SW480 (cell line): ENCODE measurements at places on chromosomes 3 and 15.

- DNase-seq: no peak
Measured at GRCh38 chr3:140176526-140176925, 241.5 kb downstream of the CLSTN2 start.

- no peak for DNase-seq
Measured at GRCh38 chr3:132395126-132395525, 22.2 kb upstream of the DNAJC13 start.

DNA sequence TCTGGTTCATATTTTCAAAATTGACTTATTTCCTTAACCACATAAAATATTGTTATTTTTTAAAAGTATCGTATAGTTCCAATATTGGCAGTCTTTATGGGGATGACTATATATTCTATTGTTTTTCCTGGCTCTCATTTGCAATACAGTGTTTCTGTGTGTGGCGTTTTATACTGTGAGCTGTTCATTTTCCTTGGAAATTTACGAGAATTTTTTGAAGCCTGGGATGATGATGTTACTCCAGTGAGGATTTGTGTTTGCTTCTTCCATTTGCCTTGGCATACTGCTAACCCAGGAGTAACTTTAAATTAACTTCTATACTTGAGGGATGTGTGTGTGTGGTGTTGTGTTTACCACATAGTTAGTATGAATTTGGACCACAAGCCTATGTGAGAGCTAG, 95.2 kb downstream of the NR1D2 start:
- no peak for DNase-seq

GRCh38 chr3:30319713-30320112, 286.7 kb upstream of the TGFBR2 start:
- DNase-seq: peak; percentile 55

DNA sequence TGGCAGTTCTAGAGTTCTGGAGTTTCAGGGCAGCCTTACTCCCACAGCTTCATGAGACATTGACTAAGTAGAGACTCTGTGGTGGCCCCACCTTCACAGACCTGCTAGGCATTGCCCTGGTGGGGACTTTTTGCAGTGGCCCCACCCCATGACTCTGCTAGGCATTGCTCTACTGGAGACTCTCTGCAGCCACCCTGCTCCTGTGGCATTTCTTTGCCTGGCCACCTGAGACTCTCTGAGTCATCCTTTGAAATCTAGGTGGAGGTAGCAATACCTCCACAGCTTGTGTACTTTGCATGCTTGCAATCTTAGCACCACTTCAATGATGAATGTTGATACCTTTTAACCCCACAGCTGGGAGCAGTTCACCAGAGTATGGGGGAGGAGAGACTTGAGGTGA, 40.6 kb upstream of the DHX36 start:
- no peak for DNase-seq

- peak; percentile 37 for DNase-seq
Measured at GRCh38 chr3:124246949-124247348, 255.0 kb upstream of the ROPN1 start.

- peak; percentile 21 for DNase-seq
Measured at GRCh38 chr15:77851691-77852090, 219.0 kb upstream of the LINGO1 start.

DNA sequence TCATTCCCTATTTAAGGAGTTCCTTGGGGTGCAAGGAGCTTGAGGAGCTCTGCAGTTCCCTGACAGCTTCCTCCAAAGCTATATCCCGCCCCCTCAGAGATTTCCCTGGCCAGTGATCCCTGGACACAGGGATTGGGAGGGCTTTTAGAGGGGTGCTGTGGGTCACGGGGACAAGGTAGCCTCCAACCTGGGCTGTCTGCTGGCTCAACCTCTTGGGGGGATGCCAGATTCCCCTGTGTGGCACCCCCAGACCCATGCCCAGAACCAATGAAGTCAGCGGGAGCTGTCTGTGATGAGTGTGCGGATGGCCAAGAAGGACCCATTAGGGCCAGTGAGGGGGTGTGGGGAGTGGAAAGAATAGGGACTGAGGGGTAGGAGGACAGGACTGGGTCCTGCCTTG, 21.0 kb upstream of the ATP2B2 start:
- DNase-seq: no peak

GRCh38 chr3:171936191-171936841, 93.2 kb downstream of the TMEM212 start:
- DNase-seq: no peak

GRCh38 chr3:127217596-127218453, 24.9 kb downstream of the PRR23E start:
- peak; percentile 48 for DNase-seq

- no peak for DNase-seq
Measured at GRCh38 chr3:31364711-31365110, 168.0 kb upstream of the STT3B start.

- no peak for DNase-seq
Measured at GRCh38 chr3:36484386-36484785, 104.1 kb downstream of the STAC start.

DNA sequence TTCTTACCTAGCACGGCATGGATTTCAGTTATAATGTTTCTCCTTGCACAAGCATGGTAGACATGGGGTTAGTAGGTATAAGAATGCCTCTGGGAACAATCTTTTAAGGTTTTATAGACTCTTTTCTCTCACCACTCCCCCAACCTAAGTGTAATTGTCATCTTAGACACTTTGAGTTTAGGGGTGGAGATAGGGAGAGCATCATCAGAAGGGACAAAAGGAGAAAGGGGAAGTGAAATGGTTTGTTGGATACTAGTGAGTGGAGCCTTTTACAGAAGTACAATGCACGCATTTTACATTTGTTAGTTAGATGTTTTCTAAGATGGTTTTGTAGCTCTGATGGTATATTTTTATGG, 189.2 kb downstream of the TP63 start:
- no peak for DNase-seq

GRCh38 chr15:60534546-60534945, 55.6 kb upstream of the ICE2 start:
- no peak for DNase-seq

DNA sequence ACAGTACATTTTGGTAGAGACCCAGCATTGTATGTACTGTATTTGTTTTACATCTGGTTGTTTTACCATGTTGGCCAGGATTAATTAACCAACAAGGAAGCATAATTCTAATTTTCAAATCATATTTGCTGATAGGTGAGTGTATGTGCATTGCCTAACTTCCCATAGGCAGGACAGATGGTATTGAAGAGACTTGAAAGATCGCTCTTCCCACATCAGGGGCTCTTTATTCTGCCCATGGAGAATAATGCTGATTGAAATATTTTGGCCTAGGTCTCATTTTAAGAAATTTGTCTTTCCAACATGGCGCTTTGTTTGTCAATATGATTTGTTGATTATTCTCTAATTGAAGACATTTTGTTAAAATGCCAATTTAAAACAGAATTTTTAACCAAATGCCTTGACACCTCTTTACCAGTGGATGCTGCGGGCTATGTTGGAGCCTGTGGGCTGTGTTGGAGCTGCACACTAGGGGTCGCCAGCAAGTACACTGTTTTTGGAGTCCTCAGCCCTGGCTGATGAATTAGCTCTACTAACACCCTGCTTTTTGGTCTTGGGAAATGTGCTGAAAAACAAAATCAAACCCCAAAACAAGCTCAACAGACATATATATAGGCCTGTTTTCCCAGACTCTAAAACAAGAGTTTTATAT, 5.3 kb downstream of the P2RY12 start:
- no peak for DNase-seq

DNA sequence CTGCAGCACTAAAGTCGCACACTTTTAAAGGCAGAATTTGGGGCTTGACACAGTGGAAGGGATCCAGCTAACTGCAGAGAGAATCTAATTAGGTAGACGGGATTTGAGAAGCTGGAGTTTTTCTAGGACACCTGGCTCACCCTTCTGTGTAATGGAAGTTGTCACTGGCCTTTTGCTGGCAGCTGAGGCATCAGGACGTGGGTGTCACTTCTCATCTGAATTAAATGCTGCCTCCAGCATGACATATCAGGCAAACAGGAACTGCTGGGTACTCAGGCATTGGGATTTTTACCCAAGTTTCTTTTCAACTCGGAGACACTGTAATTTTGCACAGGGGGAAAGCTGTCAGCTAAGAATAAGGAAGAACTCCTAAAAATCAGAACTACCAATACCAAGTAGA, 861.9 kb upstream of the ARPP21 start:
- no peak for DNase-seq

GRCh38 chr3:134949150-134949549, 154.1 kb downstream of the EPHB1 start:
- DNase-seq: no peak

DNA sequence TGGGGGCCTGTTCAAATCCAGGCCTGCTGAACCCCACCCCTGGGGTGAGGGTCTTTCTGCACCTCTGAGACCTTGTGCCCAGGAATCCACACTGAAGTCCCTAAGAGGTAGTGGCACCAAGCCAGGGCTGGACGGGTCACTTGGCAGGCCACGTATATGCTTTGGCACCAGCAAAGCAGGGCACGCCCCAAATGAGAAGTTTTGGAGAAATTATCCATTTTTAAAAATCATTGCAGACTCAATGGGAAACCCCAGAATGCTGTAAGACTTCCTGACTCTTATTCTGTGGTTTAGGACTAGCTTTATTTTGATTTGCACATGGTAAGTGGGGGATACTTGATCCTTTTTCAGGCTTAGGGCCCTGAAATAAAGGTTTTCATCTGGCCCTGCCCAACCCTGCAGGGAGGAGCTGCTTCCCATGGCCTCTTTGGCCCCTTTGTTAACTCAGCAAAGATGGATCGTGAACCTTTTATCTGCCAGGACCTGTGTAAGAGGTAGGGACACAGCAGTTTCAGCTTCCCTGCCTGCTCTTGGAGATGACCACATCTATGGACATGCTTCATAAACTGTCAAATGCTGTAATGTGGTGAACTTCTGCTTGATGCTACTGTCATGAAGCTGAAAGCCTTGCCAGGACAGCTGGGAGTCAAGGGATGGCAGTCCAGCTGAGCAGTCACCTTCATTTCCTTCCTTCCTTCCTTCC, 88.0 kb downstream of the HMG20A start:
- no peak for DNase-seq

GRCh38 chr3:138390582-138390932, 42.2 kb downstream of the MRAS start:
- DNase-seq: no peak

GRCh38 chr15:61198722-61199121, 30.4 kb downstream of the RORA start:
- no peak for DNase-seq

DNA sequence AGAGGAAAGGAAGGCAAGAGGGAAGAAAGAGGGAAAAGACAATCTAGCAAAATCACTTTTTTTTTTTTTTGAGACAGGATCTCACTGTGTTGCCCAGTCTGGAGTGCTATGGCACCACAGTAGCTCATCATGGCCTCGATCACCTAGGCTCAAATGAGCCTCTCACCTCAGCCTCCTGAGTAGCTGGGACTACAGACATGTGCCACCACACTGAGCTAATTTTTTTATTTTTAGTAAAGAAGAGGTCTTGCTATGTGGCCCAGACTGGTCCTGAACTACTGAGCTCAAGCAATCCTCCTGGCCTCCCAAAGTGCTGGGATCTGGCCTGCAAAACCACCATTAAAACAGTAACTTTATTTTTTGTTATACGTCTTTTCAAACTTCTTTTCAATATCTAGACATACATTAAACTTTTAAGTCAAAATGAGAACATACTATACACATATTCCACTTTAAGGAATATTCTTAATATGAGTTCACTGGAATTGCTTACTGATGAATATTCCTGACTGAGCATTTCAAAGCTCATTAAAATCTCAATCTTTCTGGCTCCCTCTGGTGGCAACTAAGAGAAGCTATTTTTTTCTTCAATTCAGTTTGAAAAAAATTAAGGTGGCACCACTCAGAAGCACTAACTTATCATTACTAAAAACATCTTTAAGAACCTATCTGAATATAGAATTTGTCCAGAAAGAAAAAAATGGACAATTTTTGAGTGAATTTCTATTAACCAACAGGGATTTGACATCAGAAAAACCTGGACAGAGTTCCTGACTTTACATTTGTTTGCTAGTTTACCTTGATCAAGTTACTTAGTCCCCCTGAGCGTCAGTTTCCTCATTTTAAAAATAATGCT, 40.9 kb downstream of the UACA start:
- DNase-seq: peak; percentile 73

DNA sequence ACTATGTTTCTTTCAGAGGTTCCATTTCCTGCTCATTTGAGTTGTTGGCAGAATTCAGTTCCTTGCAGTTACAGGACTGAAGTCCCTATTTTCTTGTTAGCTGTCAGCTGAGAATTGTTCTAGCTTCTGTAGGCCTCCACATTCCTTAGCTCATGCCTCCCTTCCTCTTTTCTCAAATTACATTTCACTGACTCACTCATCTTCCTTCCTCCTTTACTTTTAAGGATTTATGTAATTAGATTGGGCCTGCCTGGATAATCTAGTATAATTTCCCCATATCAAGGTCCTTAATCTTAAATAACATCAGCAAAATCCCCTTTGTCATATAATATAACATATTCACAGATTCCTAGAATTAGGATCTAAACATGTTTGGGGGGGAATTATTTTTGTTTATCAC, 40.6 kb upstream of the RBMS3 start:
- DNase-seq: no peak

- no peak for DNase-seq
Measured at GRCh38 chr3:127886231-127886955, 28.6 kb upstream of the KBTBD12 start.

GRCh38 chr3:63909431-63909830, 2.8 kb downstream of the SCAANT1 start:
- DNase-seq: no peak

- DNase-seq: peak; percentile 93
Measured at GRCh38 chr3:15310491-15311370, 21.7 kb downstream of the SH3BP5 start.

GRCh38 chr15:40301467-40302179, 6.1 kb downstream of the PLCB2 start:
- DNase-seq: no peak
